NCI-H446 treated with DMSO at 0.1 percent for 48 hours (cell line): ENCODE measurements at places on chromosomes 5 and 9.

DNA sequence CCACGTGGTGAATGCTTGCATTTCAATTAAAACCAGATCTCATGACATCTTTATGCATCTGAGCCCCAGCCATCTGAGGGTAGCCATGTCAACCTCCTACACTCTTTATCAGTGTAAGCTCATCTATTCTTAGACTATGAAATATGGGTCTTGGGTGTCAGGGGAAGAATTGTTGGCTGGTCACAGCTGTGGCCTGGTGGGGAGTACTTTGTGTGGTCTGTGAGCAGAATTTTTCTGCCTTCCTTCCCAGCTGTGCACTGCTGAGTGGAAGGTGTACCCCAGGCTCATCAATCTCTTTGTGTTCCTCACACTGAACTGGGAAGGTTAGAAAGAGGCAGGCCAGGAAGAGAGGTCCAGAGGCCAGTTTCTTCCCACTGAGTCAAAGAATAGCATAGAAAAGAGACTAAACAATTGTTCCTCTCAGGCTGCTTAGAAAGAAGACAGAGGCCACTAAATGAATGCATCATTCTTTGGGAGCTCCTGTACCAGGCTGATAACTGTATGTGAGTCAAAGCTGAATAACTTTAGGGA is 202.7 kb upstream of the RGMB start:
- no peak for DNase-seq

- no peak for DNase-seq
Measured at GRCh38 chr5:40499518-40500273, 180.0 kb upstream of the PTGER4 start.

- DNase-seq, result no peak
Measured at GRCh38 chr5:127878174-127878750, 175.1 kb downstream of the CCDC192 start.

DNA sequence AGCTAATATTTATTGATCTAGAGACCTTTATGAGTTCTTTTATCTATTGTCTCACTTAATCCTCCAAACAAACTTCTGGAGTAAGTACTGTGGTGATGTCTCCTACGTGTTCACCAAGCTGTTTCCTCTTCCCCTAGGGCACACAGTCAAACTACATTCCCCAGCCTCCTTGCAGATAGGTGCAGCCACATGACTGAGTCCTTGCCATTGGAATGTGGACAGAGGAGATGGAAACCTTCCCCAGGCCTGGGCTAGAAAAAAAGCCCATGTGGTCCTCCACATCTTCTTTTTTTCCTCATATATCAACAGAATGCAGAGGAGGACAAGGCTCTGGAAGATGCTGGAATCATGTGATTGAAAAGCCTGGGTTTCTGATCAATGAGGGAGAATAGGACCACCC is 88.0 kb downstream of the ANKRD55 start:
- no peak for DNase-seq

DNA sequence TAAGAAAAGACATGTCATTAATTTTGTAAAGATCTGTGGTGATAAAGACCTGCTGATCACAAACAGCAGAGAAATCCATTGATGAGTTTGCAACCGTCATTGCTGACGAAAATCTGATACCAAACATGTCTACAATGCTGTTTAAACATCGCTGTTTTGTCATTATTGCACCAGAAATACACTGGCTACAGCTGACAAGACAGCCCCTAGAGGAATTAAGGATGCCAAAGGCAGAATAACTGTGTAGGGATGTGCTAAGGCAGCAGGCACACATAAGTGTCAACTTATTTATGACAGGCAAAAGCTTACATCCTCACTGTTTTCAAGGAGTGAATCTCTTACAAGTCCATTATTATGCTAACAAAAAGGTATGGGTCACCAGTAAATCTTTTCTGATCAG is 439.3 kb downstream of the TLE1 start:
- DNase-seq, result no peak

- no peak for DNase-seq
Measured at GRCh38 chr9:84874022-84874421, 204.5 kb downstream of the NTRK2 start.

- DNase-seq, result peak; percentile 87
Measured at GRCh38 chr9:128607642-128608350, 48.9 kb downstream of the DYNC2I2 start.

GRCh38 chr5:169429044-169429443 is 128.1 kb upstream of the SLIT3 start:
- no peak for DNase-seq

DNA sequence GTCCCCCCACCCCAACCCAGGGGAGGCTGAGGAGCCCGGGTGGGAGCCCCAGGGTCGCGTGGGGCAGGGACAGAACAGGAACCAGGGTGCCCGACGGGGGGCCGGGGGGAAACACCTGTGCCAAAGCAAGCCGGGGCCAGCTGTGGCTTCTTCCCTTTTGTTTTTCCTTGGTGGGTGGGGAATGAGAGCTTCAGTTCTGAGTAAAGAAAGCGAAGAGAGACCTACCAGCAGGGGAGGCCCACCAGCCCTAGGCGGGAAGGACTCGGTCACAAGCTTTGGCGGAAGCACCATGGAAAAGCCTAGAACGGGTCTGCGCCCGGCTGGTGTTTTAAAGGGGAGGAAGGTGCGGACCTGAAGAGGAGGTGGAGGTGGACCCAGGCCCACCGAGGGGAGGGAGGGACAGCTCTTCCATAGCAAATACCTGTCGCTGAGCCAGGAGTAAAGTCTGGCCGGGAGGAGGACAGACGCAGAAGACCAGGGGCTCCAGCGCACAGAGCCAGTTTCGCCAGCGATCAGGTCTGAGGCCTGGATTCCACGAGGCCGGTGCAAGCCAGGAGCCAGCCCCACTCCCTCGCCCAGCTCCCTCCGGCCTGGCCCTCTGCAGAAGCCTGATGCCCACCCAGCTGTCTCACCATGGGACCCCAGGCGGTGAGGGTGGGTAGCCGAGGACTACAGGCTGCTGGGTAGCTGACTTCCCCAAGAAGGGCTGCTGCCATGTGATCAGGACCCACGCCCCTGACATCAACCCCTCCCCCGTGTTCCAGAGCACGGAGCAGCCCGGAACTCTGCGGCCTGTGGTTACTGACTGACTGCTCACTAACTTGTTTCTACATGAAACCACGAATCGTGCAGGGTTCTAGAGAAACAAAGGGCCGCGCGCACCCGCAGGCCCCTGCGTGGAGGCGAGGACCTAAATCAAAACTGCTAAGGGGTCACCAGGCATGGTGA is 849 bp upstream of the MGAT1 start:
- DNase-seq, result no peak

DNA sequence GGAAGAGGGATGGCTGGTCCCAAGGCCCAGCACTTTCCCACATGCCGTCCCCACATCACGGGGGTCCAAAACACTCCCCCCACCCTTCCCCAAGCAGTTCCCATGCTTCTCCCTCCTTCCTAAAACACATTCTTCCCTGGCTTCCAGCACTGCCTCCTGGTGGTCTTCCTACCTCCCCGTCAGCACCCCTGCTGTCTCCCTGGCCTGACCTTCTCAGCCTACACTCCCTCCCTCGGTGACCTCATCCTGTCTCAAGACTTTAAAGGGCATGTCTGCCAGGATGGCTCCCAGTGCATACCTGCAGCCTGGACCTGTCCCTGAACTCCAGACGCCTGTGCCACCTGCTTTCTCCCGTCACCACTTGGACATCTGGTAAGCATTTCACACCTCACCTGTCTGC is 4.3 kb upstream of the NCS1 start:
- no peak for DNase-seq

DNA sequence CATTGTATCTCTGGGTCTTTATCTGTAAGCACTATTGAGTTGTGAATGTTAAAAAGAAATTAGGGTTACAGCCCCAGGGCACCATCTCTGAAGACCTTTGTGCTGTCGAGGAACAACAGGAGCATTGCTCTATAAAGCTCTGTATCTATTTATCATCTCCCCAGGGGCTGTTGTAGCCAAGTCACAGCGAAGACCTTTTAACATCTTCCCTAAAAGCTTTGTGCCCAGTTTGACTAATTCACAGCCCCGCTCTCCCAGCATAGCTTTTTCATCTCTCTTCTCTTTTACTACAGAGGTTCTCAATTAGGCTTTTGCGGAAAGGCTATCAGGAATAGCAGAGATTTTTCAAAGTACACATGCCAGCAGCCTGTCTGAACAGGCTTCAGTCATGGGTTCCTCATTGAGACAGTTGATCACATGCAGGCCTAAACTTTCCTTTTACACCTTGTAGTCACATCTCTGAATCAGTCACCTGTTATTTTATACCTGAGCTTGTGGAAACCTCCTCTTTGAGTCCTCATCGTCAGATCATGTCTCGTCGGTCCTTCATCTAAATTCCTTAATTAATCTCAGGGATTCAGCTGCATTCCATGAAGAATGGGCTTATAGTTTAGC is 140.5 kb downstream of the NPR3 start:
- DNase-seq, result no peak

DNA sequence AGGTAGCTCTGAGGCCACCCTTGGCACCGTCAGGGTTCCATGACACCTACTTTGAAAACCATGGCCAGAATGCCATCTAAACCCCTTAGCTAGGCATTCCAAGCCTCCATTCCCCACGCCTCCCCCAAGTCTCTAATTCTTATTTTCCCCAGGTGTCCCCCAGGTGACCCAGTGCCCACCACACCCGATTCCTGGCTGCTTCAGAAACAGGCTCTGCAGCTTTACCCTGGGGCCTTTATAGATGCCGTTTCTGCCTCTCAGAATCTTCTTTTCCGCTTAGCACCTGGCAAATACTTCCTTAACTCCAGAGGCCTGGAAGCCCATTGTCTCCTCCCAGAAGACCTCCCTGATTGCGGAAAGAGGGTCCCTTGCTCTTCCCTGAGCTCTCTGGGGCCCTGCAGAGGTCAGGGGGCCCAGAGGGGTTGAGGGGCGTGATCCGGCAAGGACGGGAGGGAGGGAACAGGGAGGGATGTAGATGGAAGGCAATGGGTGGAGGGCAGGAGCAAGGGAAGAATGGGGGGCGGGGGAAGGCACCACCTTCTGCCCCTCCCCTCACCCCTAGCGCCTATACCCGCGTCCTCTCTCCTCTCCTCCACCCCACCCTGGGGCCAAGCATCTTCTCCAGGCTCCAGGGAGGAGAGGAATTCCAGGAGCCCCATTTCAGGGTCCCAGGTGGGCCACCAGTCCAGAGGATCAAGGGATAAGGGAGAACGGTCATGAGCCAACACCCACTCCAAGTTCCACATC is 12.0 kb upstream of the WDR38 start:
- DNase-seq, result no peak

DNA sequence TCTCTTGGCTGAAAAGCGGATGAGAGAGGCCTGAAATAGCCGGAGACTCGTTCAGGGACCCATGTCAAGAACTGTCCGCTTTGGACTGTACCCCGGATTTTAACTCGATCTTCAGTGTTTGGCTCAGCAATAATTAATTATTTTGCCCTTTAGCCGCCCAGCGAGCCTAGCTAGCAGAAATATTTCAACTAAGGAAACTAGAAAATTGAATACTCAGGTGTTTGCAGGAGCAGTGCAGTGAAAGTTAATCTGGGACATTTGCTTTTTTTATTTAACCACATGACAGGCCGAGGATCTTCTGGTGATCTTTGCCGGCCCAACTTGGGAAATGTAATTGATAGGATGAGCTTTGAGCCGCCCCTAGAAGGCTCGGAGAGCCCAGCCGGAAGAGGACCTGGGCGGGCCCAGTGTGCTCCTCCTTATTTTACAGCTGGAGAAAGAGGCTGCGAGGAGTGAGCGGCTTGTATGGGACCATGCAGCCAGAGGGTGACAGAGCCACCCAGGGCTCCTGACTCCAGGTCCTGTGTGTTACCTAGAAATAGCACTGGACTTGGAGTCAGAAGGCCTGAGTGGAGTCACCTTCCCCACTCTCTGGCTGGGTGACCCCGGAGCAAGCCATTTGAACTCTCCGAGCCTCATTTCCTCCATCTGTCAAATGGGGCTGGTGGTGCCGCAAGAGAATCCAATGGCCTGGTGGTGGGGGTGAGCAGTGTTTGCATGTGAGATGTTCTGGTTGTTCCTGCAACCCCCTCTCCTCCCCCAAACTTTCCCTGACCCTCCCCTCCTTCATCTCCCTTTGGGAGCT is 2.4 kb downstream of the PPARGC1B start:
- DNase-seq, result no peak

GRCh38 chr5:61491861-61492260 is 159.8 kb downstream of the ZSWIM6 start:
- DNase-seq, result no peak

DNA sequence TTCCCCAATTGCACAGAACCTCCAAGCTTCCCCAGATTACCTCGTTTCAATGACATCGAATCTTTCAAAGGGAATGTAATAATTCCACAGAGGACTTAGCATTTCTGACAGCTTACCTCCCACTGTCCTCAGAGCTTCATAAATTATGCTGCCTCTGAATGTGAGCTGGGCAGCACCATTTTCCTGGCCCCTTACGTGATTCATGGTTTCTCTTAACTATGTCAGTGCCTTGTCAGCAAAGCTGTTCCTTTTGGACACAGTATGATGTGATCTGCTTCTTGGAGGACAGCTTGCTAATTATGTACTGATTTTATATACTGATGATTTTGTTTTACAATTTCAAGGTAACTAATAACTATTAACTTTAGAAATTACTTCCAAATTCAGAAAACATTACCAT is 27.7 kb upstream of the SSBP2 start:
- no peak for DNase-seq

DNA sequence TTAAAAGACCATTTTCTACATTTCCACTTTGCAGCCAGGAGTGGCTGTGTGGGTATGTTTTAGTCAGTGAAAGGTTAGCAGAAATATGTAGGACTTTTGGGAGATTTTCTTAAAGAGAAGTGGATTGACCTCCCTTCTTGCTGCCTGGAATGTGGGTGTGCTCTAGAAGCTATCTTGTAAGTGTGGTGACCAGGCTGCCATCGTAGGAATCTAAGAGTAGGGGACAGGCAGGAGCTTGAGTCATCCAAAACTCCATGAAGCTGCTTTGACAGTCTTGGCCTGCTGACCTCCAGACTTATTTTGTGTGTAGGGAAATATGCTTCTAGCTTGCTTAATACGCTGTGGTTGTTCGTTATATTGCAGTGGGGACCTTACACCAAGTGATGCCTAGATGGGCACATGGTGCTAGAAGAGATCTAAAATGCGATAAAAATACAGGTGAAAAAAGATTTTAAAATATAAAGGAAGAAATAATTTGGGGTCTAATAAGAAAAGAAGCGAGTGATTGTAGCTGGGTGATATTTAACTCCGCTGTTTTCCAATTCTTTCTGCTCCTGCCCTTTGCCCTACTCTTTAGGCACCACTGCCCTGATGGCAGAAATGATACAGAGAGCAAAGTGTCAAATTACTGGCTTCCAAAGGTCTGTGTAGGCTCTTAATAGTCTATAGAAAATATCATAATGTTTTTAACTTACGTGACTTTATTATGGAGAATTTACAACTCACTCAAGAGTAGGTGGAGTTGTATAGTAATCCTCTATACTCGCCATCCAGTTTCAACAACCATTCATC is 298.2 kb upstream of the ZNF608 start:
- no peak for DNase-seq

- DNase-seq, result no peak
Measured at GRCh38 chr9:135079676-135080075, 7.8 kb upstream of the OLFM1 start.

- DNase-seq, result no peak
Measured at GRCh38 chr5:126837906-126838539, 61.1 kb downstream of the LMNB1 start.

- DNase-seq, result no peak
Measured at GRCh38 chr5:97489010-97489840, 306.2 kb upstream of the RIOK2 start.

GRCh38 chr5:126015235-126016181 is 407.7 kb upstream of the GRAMD2B start:
- DNase-seq, result peak; percentile 54

- DNase-seq, result no peak
Measured at GRCh38 chr9:16828340-16829281, 41.9 kb downstream of the BNC2 start.

- DNase-seq, result no peak
Measured at GRCh38 chr5:94031631-94032030, 290.2 kb upstream of the POU5F2 start.

GRCh38 chr9:36153746-36154145 is 15.4 kb upstream of the CCIN start:
- DNase-seq, result no peak
